Gastroesophageal sphincter (tissue), 4 donors: ENCODE measurements at places on chromosomes 11 and 22.

- ATAC-seq, result no peak
Observed at GRCh38 chr11:134543645-134544044, 131.6 kb upstream of the B3GAT1 start.

GRCh38 chr22:22023581-22024137, 41.1 kb upstream of the TOP3B start:
- ATAC-seq, result no peak

DNA sequence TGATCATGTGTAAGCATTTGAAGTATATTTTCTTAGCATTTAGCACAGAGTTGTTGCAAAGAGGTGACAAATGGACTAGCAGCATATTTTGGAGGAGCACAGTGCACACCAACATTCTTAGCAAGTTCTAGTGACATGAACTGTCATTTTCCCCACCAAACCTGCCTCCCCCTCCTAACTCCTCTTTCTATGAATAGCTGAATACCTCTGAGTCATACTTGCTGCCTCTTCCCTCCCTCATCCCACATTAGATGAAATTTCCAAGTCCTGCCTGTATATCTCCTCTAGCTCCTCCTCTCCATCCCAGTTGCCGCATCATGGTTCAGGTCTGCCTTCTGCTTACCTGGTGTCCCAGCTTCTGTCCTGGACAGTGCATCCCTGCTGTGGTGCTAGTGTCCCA, 7.2 kb downstream of the OSBP2 start:
- no peak for ATAC-seq

DNA sequence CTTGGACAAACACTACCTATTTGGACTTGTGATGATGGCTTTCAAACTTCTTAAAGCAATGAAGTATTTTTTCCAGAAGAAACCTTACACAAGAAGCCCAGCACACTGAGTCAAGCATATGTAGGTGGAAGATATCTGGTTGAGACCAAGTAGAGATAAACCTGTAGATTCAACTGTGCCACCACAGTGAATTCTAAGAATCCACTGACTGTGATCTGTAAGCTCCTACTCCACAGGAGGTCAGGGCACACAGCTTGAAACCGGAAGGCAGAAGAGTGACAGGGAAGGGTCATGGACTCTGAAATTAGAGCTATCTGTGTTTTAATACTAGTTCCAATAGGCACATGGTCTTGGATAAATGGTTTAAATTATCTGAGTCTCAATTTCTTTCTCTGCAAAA, 404.5 kb downstream of the ETS1 start:
- no peak for ATAC-seq

DNA sequence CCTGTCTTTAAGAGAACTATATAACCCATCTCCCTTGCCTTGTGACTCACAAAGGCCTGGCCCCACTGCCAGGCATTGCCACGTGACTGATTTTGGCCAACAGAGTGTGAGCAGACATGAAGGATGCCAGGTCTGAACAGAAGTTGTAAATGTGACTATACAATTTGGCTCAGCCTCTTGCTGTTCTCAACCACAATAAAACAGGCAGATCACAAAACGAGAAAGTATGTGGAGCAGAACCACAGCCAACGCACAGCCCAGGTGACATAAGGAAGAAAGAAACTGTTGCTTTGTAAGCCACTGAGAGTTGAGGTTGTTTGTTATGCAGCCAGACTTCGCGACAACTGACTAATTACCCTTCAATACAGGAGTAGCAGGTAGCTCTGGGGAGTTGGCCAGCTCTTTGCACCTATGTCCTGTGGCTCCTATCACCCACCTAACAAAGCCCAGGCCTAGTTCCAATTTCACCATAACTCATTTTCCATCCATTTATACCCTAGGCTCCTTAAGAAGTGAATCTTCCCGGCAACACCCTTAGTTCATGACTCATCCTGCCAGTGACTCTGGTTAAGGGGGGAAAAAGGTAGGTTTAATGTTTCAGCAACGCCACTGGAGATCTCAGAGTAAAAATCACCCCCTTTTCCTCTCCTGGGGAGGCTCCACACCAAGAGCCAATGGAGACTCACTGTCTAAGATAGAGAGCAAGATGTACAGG, 53.7 kb downstream of the GALNT18 start:
- ATAC-seq, result no peak

GRCh38 chr11:29452146-29452545, 564.7 kb downstream of the KCNA4 start:
- no peak for ATAC-seq

DNA sequence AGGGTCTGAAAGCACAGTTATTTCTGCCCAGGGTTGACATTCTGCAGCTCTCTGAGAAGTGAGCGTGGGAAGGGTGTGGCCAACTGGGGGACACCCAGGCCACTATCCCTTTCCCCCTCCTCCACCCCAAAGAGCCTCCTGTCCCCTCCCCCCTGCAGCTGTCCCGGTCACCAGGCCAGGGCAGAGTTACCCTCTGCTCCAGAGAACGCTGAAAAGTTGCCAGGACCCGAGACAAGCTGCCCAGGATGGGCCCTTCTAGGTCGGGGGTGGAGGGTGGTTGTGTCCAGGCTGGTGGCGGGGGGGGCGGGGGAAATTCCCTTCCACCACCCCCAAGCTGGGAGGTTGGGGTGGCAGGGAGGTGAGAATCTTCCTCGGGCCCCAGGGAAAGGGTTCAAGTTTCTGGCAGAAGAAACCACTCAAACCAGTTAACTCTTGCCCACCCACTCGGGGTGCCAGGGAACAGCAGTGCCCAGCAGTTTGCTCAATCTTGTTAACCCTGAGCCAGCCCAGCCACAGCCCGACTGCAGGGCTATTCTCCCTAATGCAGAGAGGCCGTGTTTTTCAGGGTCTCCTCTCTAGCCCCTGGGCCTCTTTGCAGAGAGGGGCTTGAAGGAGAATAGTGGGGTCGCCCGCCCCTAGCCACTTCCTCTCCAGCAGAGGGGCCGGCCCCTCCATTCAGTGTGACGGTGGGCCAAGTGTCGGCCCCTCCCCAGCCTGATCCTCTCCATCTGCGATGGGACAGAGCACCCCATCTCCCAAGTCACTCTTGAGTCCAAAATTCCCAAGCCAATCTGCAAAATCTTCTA, 697 bp downstream of the LGALS1 start:
- no peak for ATAC-seq

DNA sequence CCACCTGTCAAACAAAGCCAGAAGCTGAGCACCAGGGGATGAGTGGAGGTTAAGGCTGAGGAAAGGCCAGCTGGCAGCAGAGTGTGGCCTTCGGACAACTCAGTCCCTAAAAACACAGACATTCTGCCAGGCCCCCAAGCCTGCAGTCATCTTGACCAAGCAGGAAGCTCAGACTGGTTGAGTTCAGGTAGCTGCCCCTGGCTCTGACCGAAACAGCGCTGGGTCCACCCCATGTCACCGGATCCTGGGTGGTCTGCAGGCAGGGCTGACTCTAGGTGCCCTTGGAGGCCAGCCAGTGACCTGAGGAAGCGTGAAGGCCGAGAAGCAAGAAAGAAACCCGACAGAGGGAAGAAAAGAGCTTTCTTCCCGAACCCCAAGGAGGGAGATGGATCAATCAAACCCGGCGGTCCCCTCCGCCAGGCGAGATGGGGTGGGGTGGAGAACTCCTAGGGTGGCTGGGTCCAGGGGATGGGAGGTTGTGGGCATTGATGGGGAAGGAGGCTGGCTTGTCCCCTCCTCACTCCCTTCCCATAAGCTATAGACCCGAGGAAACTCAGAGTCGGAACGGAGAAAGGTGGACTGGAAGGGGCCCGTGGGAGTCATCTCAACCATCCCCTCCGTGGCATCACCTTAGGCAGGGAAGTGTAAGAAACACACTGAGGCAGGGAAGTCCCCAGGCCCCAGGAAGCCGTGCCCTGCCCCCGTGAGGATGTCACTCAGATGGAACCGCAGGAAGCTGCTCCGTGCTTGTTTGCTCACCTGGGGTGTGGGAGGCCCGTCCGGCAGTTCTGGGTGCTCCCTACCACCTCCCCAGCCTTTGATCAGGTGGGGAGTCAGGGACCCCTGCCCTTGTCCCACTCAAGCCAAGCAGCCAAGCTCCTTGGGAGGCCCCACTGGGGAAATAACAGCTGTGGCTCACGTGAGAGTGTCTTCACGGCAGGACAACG, 11.7 kb downstream of the CXCR5 start:
- ATAC-seq, result no peak

DNA sequence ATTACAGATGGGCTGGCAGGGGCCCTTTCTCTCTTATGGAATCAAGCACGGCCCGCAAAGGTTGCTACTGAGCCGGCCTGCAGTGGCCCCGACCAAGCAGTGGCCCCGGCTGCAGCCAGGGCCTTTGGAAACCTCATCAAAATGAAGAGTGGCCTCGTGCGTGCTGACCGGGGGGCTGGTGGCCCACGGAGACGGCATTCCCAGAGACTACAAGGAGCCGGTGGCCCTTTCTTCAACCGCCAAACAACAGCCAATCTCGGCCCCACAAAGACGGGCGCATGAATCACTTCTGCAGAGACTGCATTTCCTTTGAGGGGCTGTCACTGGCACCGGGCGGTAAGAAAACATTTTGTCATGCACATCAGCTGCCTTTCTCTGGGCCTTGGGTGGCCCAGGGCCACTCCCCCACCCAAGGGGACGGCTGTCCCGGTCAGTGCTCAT, 43.1 kb upstream of the FGF3 start:
- ATAC-seq, result no peak

DNA sequence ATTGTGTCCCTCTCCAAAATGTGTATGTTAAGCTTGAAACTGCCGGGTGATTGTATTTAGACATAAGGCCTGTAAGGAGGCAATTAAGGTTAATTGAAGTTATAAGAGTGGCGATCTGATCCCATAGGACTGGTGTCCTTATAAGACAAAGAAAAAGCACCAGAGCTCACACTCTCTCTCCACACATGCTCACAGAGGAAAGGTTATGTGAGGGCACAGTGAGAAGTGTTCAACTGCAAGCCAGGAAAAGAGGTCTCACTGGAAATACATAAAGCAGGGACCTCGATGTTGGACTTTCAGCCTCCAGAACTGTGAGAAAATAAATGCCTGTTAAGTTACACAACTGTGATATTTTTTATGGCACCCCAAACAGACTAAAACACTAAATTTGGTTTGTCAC, 1233.8 kb upstream of the CNTN5 start:
- ATAC-seq, result no peak

GRCh38 chr11:20672575-20672974, 3.2 kb downstream of the NELL1 start:
- no peak for ATAC-seq

DNA sequence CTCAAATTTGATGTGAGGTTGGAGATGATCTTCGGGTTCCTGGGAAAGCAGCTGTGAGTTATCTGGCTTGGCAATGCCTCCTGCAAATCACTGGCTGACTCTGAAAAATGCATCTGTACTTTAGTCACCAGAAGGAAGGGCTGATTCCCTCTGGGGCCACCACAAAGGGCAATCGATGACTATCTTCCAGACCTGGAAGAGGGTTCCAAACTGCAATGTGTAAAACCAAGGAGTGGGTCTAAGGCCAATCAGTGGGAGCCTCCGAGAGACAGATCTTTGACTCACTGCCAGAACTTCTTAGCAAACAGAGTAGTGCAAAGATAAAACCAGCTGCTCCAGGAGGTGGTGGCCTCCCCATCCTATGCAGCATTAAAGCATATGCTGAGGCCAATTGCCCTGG, 29.1 kb upstream of the PAK1 start:
- ATAC-seq, result no peak

DNA sequence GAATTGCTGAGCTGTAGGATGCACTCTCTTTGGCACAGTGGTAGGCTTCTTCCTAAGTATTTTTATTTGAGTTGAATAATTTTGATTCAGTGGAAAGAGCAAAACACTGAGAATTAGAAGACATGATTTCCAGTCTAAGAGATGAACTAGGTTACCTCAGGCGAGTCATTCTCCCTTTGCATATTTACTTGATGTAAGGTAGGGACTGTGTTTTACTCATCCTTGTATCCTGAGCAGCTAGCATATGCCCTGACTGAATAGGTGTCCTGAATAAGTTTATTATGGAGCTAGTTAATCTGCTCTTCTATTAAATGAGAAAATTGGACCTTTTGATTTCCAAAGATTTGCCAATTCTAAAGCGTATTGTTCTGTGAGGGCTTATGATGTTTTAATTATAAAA, 50.7 kb downstream of the STIM1 start:
- no peak for ATAC-seq

GRCh38 chr11:24623121-24623520, 126.3 kb downstream of the LUZP2 start:
- ATAC-seq, result no peak

DNA sequence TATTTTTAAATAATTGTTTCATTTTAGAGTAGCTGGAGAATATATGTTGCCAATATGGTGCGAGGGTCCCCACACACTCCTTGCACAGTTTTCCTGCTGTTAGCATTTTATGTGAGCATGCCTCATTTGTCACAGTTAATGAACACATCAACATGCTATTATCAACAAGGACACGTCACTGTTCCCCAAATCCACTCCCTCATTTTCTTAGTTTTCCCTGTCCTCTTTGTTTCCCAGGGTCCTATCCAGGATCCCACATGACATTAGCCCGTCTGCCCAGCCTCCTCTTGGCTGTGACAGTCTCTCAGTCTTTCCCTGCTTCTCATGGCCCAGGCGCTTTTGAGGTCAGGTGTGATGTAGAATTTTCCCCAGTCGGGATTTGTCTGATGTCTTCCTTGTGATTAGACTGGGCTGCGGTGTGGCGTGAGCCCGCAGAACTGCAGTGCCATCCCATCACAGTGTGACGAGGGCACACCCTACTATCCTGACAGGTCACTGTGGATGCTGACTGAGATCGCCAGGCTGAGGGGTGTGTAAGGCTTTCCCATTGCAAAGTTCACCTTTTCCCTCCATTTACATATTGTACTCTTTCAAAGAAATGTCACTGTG, 450.6 kb upstream of the B3GAT1 start:
- no peak for ATAC-seq

DNA sequence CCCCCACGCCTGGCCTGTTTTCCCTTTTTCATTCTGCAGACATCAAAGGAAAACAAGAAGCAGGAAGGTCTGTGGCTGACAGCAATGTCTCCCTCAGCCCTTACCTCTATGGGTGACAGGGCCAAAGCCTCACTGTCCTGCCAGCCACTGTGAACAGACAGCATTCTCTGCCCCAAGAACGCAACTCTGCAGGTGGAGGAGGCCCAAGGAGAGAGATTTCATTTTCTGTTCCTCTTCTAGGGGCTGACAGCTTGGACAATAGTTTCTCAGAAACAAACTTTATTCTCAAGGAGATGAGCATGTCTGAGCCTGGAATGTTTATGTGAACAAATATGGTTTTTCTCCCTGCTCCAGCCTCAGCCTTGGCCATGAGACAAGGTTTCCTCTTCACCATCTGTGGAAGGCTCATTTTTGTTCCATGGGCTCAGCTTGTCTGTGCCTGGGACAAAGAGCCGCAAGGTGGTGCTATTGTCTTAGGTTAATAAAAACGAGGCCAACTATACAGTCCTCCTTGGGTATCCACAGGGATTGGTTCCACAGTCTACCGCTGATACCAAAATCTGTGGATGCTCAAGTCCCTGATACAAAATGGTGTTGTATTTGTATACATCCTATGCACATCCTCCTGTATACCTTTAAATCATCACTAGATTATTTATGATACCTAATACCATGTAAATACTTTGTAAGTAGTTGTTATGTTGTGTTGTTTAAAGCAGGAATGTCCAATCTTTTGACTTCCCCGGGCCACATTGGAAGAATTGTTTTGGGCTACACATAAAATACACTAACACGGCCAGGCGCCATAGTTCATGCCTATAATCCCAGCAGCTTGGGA, 5.8 kb downstream of the PIWIL3 start:
- ATAC-seq, result peak; percentile 83

- no peak for ATAC-seq
Observed at GRCh38 chr11:57979532-57980079, 44.1 kb upstream of the OR9Q1 start.
